ENCODE measurements at places on chromosomes 12 and 14. TPM values are rescaled to one million over a fixed set of nuclear protein-coding genes. Genes with fewer than 3 reads are reported as not detected.

Gene ADCY6
- total RNA-seq = not detected

Gene CMTM5
- total RNA-seq = not detected

Gene CARMIL3
- total RNA-seq = 0.91 TPM

Gene ASPG
- total RNA-seq = not detected

Gene PLD4
- total RNA-seq = 0.06 TPM

Gene KRT73
- total RNA-seq = 0.60 TPM

Gene TMTC3
- 6.7 TPM for total RNA-seq

Gene POTEM
- total RNA-seq = not detected

Gene BAZ1A
- total RNA-seq = 46.1 TPM

Gene KLRC2
- 4.4 TPM for total RNA-seq

Gene NRL
- total RNA-seq = 3.4 TPM

Gene RFC5
- total RNA-seq = 42.7 TPM

Gene LIN7A
- total RNA-seq = not detected

Gene SUSD6
- total RNA-seq = 42.9 TPM

Gene BMP4
- 0.34 TPM for total RNA-seq

Gene DGKA
- 783 TPM for total RNA-seq

Gene TMEM253
- total RNA-seq = not detected

Gene DDN
- 0.20 TPM for total RNA-seq

Gene POTEG
- not detected for total RNA-seq

Gene TAS2R50
- total RNA-seq = 1.1 TPM

Gene MYH6
- not detected for total RNA-seq

Gene MYF6
- total RNA-seq = not detected

Gene OVCH1
- total RNA-seq = not detected

Gene NTN4
- 0.08 TPM for total RNA-seq

Gene CLEC9A
- not detected for total RNA-seq

Gene TPH2
- not detected for total RNA-seq

Gene PDE3A
- not detected for total RNA-seq

Gene HOTAIR
- total RNA-seq = not detected

Gene FAM161B
- total RNA-seq = 3.5 TPM

Gene KRT71
- not detected for total RNA-seq

Gene KRT82
- total RNA-seq = not detected

Gene KCNMB4
- 1.4 TPM for total RNA-seq

Gene GPR68
- total RNA-seq = 28.0 TPM

Gene DAO
- not detected for total RNA-seq

Gene LTBP2
- total RNA-seq = 1.1 TPM

Gene BATF
- total RNA-seq = 31.3 TPM

Gene RNASE4
- total RNA-seq = 0.62 TPM

Gene DPPA3
- total RNA-seq = not detected

Gene GRIN2B
- total RNA-seq = not detected

Gene DEPDC4
- 2.3 TPM for total RNA-seq

All from activated naive CD8-positive, alpha-beta T cell treated with anti-CD3 and anti-CD28 coated beads, Interleukin-2, amount 10 ng/mL, durations not matched to agents 7 days and 5 days (primary cell).